Left renal cortex interstitium (tissue), 4 donors: ENCODE measurements at places on chromosomes 1 and 21. TPM values are rescaled to one million over a fixed set of nuclear protein-coding genes. Genes with fewer than 3 reads are reported as not detected.

The MORN1 gene
- polyA plus RNA-seq = 21.2 TPM

GRCh38 chr21:38504066-38504465 lies 5.8 kb upstream of the ERG start:
- DNase-seq = no peak

DNA sequence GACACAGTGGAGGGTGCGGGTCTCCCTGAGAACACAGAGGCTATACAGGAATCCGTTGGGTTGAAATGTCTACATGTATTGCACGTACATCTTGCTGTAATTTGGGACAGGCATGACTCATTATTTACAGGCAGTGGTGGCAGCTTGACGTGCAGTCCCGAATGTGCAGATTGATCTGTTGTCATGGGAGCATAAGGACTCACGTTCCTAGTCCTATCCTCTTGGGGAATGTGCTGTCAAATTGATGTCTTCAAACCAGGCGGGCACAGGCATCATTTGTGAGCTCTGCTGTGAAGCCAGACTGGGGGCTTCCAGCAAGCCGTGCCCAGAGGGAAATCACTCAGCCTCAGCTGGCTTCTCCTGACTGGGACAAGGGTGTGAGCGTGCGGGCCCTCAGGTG lies 40.5 kb downstream of the S100B start:
- no peak for DNase-seq

The ADAM30 gene
- not detected for polyA plus RNA-seq

The ADCY10 gene
- 0.77 TPM for polyA plus RNA-seq

DNA sequence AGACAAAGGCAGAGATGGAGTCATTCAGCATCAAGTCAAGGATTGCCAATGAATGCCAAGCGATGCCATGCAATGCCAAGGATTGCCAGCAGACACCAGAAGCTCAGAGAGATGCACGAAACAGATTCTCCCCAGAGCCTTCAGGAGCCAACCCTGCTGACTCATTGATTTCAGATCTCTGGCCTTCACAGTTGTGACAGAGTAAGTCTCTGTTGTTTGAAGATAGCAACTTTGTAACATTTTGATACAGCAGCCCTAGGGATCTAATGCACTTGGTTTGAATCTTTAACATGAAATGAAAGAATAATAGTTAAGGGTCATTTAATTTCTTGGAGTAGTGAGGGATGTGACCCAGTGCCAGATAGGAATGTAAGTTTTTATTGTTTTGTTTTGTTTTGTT lies 287.4 kb upstream of the RUNX1 start:
- no peak for DNase-seq

GRCh38 chr1:44531785-44532566 lies 126.9 kb downstream of the RNF220 start:
- DNase-seq = no peak

GRCh38 chr1:241181471-241181870 lies 175.5 kb downstream of the RGS7 start:
- no peak for DNase-seq

The OPTC gene
- polyA plus RNA-seq = not detected

DNA sequence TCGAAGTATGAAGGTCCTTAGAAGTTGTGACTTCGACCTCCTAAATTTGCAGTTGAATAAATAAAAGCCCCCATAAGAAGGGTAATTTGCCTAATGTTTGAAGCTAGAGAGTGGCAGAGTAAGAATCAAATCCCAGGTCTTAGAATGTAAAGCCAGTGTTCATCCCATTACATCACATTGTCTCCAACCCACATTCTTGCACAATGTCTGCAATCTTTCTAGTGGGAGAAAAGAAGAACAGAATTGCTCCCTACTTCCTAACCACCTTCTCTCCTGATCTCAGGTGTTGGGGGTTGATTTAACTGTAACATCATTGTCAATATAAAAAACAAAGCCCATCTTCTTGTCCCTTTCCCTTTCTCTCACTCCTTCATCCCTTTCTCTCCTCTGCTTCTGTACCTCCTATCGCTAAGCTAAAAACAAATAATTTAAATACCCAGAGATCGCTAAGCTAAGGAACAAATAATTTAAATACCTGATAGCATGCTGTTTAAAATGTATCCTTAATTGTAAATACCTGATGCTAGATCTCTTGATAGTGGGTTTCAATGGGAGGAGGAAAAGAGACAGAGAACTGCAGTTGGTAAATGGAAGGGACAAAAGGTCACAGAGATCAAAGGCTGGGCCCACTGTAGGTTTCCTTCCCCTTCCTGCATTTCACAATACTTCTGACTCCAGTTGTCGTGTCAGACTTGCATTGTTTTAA lies 32.1 kb upstream of the CCDC190 start:
- no peak for DNase-seq

The TRAF3IP3 gene
- 1.8 TPM for polyA plus RNA-seq

DNA sequence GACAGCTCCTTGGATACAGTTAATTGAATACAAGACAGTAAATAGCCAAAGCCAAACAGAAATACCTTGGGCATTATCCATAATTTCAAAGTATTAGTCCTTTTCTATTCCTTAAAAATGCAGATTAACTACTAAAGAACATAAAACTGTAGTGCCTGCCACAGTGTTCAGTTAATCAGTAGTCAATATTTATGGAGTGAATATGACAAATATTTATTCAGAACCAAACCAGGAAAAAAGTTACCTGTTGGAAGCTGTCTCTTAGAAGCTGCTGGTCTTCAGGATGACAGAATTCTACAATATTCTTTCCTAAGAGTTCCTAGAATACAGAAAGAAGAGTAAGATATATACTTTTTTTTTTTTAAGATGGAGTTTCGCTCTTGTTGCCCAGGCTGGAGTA lies 18.2 kb upstream of the CTSK start:
- DNase-seq = no peak

GRCh38 chr1:35203295-35203694 lies 10.3 kb upstream of the SFPQ start:
- DNase-seq = no peak

DNA sequence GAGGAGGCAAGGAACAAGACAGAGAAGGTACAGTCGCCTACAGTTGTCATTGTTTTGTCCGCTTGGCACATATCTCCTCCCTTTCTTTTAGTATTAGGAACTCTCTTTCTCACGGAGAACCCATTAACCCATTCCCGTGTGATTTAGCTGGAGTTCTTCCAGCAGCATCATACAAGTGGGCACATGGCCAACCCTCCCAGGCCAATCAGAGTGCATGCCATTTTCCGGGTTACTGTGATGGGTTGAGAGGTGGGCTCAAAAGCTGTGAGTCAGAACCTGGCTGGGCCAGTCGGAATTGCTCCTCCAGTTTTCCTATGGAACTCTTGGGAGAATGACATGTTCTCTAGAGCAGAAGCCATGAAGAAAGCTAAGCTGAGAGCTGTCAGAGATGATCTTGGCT lies 83.1 kb upstream of the SOD1 start:
- no peak for DNase-seq

- DNase-seq = no peak
These were observed 613.4 kb upstream of the ADAMTS5 start for GRCh38 chr21:27580276-27580675.

DNA sequence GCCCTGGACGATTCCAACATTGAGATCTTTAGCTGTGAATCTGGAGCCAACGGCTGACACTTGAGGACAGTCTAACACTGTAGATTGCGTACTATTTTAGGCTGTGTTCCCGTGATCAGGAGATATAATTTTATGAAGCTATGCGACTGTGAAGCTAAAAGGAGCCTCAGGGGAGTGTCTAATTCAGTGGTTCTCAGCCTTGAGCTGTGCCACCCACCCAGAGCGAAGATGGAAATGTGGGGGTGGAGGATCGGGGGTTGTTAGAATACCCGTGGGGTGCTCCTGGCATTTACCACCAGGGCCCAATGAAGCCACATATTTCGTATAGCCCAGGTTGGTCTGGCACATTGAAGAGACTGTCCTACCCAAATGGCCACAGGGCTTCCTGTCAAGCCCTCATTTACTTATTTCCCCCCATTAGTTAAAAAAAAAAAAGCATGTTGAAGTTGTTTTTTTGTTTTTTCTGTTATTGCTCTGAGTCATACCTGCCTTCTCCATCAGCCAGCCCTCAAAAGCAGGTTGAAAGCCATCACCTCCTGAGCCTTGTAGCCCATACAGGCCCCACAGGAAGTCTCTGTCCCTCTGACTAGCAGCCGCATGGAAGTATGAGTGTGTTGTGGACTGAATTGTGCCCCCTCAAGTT lies 141.7 kb downstream of the GALNT2 start:
- no peak for DNase-seq

DNA sequence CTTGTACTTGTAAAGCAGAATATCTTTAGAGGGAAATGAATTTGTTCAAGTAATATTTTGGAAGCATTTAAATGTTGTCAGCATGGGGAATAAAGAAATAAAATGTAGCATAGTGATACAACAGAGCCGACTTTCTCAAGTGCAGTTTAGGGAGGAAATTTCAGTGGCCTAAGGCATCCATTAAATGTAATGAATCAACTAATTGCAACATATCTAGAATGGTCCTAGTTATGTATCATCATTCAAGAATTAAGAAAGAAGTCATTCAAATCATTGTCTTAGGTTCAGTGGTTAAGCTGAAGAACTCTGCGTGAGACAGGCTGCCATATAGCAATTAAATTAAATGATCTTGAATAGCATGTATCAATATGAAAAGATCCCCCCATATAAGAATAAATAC lies 360.7 kb downstream of the TBX15 start:
- no peak for DNase-seq

The FCRL3 gene
- 0.18 TPM for polyA plus RNA-seq

DNA sequence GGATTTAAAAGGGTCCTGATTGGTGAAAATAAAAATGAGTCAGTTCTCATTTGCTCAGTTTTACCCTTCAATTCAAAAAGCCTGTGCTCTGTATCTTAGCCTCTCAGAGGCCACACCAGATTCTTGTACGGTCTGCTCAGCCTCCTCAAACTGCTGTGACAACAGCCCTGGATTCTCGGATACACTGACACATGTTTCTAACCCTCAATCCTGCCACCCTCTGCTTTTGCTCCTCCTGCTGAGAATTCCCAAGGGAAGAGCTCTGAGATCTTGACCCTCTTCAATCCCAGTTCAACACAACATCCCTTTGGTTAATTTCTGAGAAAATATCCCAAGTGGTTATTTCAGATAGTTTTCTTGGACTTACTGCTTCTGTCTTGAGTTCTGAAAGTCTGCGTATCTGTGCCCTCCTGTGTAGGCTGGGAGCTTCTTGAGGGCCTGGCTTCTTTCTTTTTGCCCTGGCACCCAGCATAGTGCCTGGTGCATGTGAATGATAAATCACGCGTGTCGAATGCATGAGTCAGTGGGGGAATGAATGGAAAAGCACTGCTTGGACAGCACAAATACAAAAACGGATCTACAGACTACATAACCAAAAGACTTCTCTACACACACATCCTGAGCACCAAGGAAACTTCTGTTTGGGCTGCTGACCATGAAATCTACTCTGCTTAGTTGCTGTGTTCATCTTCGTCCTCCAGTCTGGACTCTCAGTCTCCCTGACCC lies 24.5 kb downstream of the IRF2BP2 start:
- no peak for DNase-seq

- no peak for DNase-seq
These were observed 24.4 kb upstream of the LEPR start for GRCh38 chr1:65395887-65396612.

The PLXNA2 gene
- polyA plus RNA-seq = 10.9 TPM

The FGR gene
- 1.5 TPM for polyA plus RNA-seq

DNA sequence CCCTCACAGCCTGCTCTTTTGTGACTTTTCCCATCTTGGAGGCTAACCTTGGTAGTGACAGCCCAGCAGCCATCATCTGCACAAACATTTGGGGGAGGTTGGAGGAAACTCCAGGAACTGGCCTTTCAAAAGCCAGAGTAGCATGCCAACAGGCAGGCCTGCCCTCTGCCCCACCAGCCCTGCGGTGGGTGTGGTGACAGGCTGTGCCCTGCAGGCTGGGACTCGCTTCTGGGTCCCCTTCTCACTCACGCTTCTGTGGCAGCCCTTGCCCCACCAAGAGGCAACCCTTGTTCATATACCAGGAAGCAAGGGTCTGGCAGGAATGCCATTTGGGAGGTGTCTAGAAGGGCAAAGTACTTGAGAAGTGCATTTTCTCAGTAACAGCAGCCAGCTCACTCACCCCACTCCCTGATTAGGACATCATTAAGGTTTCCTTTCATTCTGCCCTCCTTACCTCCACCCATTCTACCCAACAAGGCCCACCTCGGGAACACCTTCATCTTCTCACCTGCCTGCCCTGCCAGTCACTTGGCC lies 20.8 kb upstream of the FAM3B start:
- DNase-seq = no peak

GRCh38 chr1:119767486-119767885 lies 1.2 kb downstream of the HMGCS2 start:
- no peak for DNase-seq

DNA sequence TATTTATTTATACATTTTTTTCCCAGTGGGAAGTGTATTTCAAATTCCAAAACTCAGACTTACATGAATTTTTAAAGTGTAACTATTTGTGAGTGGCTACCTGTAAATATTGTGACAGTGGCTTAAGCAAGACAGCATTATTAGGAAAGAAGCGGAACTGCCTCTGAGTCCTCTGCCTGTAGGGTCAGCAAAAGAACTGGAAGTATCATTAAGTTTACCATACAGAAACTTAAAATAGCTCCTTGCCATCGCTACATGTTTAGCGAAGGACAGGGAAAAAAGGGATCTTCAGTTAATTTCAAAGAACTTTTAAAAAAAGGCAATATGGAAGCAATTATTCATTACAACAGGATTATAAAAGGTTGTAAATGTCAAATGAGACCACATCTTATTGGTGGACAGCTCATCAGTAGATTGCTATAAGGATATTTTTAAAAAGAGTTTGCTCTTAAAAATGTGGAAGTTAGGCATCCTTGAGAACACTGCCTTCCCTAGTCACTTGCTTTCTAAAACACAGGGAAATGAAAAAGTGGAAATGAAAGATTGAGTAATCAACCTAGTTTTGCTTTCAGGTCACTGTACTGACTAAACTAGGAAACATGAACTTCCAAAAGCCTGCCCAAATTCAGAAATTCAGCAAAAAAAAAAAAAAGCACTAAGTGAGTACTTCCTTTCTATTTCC lies 39.2 kb downstream of the NSL1 start:
- DNase-seq = no peak

DNA sequence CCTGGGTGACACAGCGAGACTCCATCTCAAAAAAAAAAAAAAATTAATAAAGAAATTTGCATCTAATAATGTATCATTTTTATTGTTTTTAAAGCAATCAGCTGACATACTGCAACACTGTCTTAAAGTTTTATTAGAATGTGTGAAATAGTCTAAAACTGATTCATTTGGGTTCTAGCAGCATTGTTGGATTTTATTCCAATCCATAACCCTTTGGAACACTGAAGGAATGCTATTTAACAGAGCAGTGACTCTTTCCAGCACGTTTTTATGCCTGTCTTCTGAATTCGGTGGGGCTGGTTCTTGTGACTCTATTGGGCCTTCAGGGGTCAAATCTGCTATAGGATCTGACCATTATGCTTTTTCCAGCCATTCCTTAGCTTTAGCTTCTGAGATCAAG lies 18.2 kb upstream of the FMO4 start:
- DNase-seq = no peak

- no peak for DNase-seq
These were observed 1390.1 kb downstream of the MRPL39 start for GRCh38 chr21:24217151-24217550.

The MORC3 gene
- polyA plus RNA-seq = 38.4 TPM

DNA sequence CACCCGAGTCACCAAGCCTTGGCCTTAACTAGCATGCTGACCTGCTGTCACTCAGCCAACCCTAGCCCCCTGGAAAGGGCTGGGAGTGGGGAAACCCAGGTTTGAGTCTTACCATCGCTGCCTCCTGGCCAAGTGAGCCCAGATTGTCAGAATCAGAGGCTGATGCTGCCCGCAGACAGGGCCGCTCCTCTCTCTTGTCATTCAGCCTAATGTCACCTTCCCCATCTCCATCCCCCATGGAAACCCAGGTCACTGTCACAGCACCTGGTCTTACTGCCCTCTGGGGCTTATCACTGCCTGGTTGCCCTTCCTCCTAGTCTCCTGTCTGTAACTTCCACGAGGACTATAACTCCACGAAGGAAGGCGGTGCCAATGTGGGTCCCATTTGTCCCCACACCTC lies 53.6 kb upstream of the CASZ1 start:
- DNase-seq = no peak
